NCI-H748 treated with DMSO at 0.1 percent for 48 hours (cell line): ENCODE measurements at places on chromosomes 3 and 15.

- no peak for DNase-seq
These were observed 49.1 kb downstream of the NR1I2 start for GRCh38 chr3:119831022-119831421.

- DNase-seq, result no peak
These were observed 699 bp downstream of the MEGF11 start for GRCh38 chr15:66252685-66253417.

GRCh38 chr15:27426805-27427204, 455.8 kb downstream of the GABRG3 start:
- DNase-seq, result no peak

- no peak for DNase-seq
These were observed 238.6 kb downstream of the CHL1 start for GRCh38 chr3:435161-435560.

DNA sequence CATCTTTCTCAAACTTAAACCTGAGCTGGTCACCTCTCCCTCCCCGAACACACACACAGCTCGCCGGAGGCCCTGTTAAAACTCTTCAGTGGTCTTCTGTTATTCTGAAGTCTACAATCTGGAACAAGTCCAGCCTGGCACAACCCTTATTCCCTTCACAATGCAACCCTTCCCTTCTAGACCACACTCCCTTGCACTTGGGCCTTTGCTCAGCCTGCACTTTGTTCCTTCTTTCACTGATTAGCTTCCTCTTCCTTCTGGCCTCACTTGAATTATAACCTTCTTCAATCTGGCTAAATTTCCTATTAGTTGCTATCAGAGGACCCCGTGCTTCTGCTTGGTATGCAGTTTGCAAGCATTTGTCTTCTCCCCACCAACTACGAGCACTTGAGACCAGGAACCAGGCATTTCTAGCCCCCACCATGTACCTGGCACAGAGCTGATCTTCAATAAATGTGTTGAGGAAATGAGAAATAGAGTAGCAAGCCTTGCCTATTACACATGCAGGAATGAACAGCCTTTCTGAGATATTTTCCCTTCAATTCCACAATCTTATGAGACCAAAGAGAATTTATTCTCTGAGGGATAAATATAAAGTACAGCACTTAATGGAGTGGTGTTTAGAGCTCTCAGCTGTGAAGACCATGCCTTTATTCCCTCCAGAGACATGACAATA, 663.1 kb upstream of the ADAMTS9 start:
- no peak for DNase-seq

DNA sequence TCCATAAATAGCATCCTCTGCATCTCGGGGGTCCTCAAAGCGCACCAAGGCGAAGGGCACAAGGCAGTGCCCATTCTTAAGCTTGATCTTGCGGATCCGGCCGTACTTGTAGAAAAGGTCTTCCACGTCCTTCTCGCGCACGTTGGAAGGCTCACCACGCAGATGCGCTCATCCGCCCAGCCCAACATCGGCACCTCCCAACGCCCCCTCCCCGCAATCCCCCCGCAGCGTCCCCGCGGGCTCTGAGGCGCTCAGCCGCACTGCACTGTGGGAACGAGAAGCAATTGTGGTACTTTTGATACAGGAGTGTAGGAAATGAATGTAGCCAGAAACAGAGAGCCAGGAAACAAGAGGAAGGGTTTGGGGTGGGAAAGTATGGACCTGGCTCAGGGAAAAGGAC, 17.5 kb downstream of the AP3B2 start:
- no peak for DNase-seq

DNA sequence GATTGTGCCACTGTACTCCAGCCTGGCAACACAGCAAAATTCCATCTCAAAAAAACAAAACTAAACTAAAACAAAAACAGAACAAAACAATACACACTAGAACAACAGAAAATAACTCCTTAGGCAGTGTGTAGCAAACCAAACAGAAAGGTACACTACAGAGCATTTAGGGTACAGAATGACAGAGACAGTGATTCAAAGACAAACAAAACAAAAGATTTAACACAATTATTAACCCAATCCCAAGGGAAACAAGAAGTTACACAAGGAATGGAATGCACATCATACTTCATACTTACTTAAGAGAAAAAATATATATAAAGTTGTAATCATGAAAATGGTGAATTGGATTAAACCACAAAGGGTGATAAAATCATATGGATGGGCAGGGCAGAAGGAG, 12.9 kb downstream of the SLC25A20 start:
- DNase-seq, result no peak

- DNase-seq, result no peak
These were observed 28.9 kb downstream of the GNB5 start for GRCh38 chr15:52162260-52162659.

GRCh38 chr15:67405208-67406191, 115.4 kb upstream of the C15orf61 start:
- no peak for DNase-seq
